ENCODE measurements at places on chromosomes 7 and 10.

- DNase-seq, result no peak
Observed at GRCh38 chr7:98120559-98120958, 13.9 kb downstream of the LMTK2 start.

DNA sequence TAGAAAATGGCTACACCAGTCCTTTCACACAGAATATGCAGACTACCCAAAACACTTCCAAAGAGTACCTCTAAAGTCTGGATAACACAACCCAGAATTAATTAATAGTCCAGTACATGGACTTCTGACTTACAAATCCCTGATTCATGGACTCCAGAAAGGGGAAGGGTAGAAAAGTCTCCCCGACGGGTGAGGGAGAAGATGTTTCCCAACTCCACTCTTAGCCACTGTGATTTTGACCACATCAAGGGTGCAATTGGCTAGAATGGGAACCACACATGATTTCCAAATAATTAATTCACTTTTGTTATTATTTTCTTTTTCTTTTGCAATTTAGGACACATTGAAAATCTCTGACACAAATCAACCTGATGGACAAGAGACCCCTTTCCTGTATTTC is 1.4 kb downstream of the TMEM130 start:
- DNase-seq, result no peak

DNA sequence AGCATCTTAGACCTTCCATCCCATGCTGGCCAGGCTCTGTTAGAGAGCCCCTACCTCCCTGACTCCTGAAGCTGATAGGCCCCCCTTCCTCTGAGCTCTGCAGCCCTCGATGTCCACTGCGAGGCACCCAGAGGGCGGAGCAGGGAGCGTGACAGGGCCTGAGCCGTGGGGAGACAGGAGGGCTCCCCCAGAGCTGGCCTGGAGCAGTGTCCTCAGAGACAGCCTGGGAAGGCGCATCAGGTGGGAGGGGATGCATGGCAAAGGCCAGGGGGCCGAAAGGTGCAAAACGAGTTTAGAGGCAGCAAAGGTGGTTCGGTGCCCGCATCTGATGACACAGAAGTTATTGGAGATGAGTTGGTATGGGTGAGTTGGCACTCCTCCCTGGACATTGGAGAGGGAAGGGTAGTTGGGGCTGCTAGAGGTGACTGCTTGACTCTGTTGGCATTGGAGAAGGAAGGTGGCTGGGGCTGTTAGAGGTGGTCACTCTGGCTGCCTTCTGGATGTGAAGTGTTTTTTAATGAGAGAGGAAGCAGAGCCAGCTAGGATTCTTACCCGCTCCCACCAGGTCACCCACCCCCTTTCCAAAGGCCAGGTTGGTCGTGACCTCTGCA is 53.1 kb downstream of the PRF1 start:
- DNase-seq, result no peak

DNA sequence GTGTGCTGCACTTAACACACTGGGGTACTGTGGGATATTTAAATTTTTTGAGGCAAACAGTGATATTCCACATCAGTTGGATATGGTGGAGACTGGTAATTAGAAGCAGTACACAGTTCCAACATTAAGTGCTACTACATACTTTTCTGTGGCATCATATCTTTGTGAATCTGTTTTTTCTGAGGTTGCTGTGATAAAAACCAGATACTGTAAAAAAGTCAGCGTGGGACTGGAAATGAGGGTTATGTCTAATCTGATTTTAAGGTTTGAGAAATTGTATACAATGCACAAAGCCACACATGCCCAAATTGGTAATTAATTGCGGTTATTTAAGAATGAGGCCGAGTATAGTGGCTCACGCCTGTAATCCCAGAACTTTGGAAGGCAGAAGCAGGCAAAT is 41.2 kb downstream of the TBC1D12 start:
- DNase-seq, result no peak

GRCh38 chr10:6062101-6062771 is at the start of gene IL2RA:
Gene IL2RA (minus strand): TSS chr10:6062367. CDS start chr10:6062151, 216 bp downstream.
- DNase-seq, result no peak

- DNase-seq, result no peak
Observed at GRCh38 chr7:114083166-114084001, 164.6 kb upstream of the PPP1R3A start.

DNA sequence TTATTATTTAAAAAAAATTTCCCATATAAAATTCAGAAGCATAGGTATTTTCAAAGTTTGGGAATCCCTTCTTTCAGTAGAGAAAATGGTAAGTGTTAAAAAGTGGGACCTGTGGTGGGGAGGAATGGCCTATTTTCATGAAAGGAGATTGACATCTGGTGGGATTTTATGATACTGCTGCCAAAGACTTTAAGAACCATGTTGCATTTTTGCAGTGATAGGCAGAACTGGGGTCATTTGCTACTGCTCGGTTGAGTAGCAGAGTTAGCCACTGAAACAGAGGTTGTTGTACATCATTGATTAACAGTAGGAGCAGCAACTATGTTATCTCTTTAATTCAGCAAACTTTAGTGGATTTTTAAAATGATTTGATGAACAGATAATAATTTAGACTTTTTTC is 4.4 kb downstream of the BICC1 start:
- DNase-seq, result no peak

DNA sequence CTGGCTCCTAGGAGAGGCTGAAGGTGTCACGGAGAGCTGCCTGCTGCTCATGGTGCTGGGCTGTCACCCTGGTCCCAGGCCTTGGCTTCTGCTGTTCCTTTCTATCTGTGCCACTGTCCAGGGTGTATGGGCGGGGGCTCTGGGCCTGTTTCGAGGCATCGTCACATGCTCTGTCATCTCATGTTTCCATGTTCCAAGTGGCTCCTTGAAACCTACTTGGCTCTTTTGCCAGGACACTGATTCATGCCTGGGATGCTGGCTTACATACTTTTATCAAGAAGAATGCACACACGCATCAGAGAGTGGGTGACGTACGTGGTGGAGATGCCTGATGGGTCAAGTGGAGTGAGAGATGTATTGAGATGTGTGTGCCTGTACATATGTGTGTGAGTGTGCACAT is 50.9 kb downstream of the ADCY1 start:
- no peak for DNase-seq

DNA sequence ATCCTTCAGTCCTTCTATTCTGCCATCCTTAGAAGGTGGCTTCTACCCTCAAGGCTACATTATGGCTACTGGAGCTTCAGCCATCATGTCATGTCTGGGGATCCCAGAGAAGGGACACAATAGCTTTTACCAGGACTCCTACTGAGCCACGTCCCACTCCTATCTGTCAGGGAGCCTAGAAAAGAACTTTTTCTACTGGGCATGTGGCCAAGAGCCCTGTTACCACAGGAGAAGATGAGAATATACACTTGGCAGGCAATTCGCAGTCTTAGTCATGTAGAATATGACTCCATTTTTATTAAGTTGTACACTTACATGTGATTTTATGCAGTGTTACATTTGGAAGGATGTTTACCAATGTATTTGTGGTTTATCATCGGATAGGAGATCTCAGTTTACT is 64.6 kb upstream of the KCNMA1 start:
- no peak for DNase-seq

- no peak for DNase-seq
Observed at GRCh38 chr10:78604721-78605120, 464.0 kb upstream of the ZMIZ1 start.

GRCh38 chr7:27183682-27184336 is 1.2 kb downstream of the HOXA11 start:
- DNase-seq, result no peak

- DNase-seq, result peak; percentile 44
Observed at GRCh38 chr7:20114468-20114867, 102.7 kb downstream of the MACC1 start.

DNA sequence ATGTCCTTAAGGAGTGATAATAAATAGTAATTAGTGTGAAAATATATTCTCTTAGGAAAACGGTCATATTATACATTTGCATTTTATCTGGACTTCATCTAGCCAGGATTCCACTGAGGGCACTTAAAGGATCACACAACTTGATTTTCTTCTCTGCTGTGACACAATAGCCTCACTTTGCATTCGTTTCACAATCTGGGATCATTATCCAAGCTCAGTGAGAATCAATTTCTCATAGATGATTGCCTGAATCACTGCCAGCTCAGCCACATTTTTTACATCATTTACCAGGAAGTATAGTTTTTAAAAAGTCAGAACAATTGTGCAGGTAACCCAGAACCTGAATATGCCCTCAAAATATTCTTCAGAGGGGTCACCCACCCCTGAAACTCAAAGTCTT is 68.9 kb downstream of the PTPRZ1 start:
- DNase-seq, result no peak

DNA sequence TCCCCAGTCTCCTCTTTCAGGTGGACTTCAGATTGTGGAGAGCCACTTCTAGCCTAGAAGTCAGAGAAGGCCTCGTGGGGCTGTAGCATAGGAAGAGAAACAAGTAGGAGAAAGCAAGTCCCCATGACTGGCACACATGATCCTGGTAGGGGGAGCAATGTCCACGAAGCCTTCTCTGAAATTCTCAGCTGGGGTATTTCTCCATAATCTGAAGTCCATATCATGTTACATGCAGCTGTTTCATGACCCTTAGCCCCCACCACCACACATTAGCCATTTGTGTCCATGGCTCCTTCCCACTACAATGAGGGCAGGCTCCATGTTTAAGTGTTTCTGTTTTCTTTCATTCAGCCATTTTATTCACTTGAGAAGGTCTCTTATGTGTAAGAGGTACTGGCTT is 43.2 kb downstream of the LAMB4 start:
- DNase-seq, result no peak

- DNase-seq, result no peak
Observed at GRCh38 chr7:44348300-44348699, 22.9 kb upstream of the CAMK2B start.

GRCh38 chr10:12473491-12473890 is 124.1 kb downstream of the CAMK1D start:
- DNase-seq, result no peak

DNA sequence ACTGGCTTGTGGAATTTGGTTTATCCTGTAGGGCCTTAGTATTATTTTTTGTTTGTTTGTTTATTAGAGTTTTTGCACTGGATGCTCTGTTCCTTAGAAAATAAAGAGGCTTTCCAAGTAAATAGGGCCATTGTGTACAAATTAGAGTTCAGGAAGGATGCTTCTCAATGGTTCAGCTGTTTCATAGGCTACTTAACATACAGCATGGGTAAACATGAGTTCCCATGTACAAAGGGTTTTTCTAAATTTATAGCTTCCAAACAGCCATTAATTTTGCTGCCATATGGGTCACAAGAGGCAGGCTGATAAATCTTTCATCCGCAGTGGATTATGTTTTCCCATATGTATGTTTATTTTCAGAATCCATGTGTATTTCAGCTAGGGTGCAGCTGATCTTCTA is 121.6 kb upstream of the WDR11 start:
- DNase-seq, result no peak

GRCh38 chr10:122730238-122730637 is 30.6 kb upstream of the C10orf120 start:
- no peak for DNase-seq

- no peak for DNase-seq
Observed at GRCh38 chr7:138116141-138116540, 39.9 kb downstream of the AKR1D1 start.

DNA sequence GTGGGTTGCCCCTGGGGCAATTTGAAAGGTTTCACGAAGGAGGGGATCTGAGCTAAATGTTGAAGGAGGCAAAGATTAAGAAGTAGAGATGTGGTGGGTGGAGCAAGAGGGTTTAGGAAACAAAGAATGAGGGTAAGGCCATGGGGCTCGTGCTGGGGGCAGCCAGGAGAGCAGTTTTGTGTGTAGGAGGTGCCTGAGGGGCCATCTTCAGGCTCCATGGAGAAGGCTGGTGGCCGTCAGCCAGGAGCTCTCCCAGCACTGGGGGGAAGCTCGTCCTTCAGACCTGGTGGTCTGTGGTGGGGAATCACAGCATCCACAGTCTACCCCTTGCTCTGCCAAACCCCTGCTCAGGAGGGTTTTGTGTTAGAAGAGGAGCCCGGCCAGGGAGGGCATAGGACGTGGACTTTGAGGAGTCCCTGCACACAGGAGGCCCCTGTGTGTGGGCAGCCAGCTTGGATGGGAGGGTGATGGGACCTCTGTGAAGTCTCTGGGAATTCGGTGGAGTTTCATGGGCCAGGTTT is 11.8 kb upstream of the CXCL12 start:
- DNase-seq, result no peak

- no peak for DNase-seq
Observed at GRCh38 chr10:30786131-30786530, 156.6 kb upstream of the LYZL2 start.

DNA sequence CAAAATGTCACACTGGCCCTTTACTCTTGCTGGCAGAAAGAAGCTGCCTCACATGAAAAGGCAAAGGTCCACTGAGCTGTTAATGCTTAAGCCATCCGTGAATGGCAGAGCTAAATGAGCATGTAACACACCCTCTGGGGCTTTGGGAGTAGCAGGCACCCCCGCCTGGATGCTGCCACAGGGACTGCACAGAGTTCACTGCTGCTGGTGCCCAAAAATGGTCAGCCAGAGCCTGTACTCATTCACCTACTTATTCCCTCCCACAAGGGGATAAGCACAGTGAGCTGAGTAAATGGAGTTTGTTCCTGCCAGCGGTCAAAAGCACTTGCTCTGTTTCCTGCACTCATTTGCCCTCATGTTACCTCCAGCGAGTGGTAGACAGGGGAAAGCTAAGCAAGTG is 374.0 kb upstream of the STEAP1 start:
- DNase-seq, result no peak

Data from KG1 (cell line).